ENCODE measurements at places on chromosomes 1 and 21.

GRCh38 chr1:230421481-230421880 is 4.7 kb downstream of the PGBD5 start:
- no peak for DNase-seq

DNA sequence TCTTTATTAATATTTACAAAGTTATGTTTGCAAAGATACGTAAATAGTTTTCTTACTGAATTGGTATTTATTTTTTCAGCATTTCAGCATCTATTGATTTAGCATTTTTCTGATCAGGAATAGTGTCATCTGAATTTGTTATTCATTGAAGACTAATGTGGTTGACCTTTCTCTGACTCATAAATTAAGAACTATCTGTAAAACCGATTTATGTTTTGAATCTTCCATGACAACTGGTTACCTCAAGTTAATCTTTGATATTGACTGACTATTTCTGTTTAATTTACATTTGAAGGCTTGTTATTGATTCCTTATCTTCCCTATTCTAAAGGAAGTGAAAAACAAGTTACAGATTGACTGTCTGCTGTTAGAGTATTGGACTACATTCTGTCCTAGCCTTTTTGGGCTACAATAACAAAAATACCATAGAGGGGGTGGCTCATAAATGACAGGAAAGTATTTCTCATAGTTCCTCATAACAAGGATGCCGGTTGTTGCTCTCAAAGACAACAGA is 1131.4 kb downstream of the PLA2G4A start:
- no peak for DNase-seq

DNA sequence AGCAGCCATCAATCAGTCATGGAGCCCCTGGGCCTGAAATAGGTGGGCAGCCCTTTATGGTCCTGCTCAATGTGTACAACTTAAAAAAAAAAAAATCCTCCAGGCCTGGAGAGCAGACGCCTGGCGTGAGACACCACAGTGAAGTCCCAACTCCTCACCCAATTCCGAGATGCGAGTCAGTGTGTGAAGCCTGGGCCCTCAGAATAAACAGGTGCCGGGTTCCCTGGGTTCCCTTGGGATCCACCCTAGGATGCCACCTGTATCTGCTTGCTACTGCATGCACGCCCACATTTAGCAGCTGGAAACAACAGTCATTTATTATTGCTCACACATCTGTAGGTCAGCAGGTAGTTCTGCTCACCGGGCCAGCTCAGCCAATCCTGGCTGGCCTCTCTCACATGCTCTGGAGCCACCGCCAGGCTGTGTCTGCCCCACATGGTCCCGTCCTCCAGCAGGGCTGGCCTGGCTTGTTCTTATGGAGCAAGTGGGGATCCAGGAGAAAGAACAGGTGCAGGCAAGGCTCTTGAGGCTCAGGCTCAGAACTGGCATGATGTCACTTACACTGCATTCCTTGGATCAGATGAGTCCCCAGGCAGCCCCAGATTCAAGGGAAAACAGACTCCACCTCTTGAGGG is 172.7 kb downstream of the NPHP4 start:
- no peak for DNase-seq

GRCh38 chr1:18989896-18990295 is 33.4 kb upstream of the IFFO2 start:
- no peak for DNase-seq

GRCh38 chr1:242178924-242179708 is 180.2 kb upstream of the MAP1LC3C start:
- peak; percentile 64 for DNase-seq

- DNase-seq, result no peak
These were observed 9.1 kb upstream of the PADI2 start for GRCh38 chr1:17128361-17128760.

DNA sequence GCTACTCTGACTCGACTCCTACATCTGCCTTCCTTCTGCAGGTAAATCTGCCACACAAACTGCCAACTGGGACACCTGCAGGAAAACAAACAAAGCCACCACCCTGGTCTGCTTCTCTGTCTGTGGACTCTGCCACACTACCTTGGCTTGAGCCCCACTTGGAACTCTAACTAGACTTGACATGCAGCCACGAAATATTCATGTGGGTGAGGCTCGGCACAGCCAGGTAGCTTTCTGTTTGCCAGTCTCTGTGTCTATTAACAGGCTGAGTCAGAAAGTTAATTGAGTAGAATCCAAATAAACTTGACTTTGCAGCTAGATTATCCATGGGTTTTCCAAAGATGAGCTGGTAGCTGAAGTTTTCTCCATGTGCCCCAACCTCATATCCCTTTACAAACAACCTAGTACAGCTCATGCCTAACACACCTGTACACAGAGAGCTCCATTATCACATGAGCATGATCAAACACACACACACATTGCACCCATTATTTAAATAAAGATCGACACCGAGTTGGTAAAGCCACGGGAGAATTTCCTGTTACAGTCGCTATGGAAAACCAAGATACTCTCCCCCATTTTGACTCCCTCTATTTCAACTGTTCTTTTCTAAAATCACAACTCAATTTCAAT is 808 bp downstream of the C1orf116 start:
- peak; percentile 38 for DNase-seq

- DNase-seq, result no peak
These were observed 25.5 kb upstream of the C1orf146 start for GRCh38 chr1:92192246-92192645.

GRCh38 chr1:185170291-185170848 is 13.4 kb downstream of the SWT1 start:
- peak; percentile 76 for DNase-seq

- no peak for DNase-seq
These were observed 206.3 kb downstream of the FOXD2 start for GRCh38 chr1:47644212-47644573.

- DNase-seq, result peak; percentile 26
These were observed 782 bp downstream of the CSDE1 start for GRCh38 chr1:114756949-114757454.

DNA sequence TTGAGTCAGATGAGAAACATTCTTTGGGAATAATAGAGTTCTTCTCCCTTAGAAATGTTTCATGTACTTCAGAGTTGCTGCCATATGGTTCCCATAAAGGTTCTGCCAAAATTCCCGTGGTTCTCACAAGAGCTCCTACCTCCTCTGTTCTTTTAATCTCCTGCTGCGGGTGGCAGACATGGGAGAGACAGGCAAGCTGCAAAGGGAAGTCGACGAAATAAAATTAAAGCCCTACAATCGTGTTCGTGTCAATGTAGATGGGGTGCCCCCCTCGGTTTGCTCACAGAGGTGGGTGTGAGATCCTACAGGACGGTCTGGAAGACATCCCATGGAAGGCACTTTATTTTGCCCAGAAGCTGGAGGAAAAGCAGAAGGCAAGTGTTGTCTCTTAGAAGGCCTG is 276.0 kb downstream of the RWDD3 start:
- DNase-seq, result no peak

- peak; percentile 29 for DNase-seq
These were observed 7.1 kb upstream of the TPM3 start for GRCh38 chr1:154198756-154199562.

- DNase-seq, result no peak
These were observed 40.4 kb downstream of the SCYL3 start for GRCh38 chr1:169853341-169853740.

DNA sequence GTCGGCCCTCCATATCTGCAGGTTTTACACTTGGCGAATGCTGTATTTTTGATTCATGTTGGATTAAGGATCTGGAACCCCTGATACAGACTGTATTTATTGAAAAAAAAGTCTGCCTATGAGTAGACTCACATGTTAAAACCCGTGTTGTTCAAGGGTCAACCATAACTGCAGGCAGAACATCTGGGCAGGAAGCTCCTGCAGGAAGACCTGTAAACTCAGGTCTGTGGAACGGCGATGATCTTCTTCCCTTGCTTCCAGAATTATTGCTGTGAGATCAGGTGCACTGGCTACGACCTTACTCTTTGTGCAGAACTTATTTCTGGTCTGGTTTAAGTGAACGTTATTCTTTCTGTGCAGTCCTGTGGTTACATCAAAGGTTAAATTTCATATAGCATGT is 96.6 kb downstream of the DISC1 start:
- DNase-seq, result no peak

GRCh38 chr1:85387781-85388180 is 77.2 kb downstream of the DDAH1 start:
- no peak for DNase-seq

GRCh38 chr1:204894031-204894430 is 23.4 kb downstream of the NFASC start:
- no peak for DNase-seq

GRCh38 chr1:211967704-211968103 is 67.7 kb downstream of the INTS7 start:
- no peak for DNase-seq

DNA sequence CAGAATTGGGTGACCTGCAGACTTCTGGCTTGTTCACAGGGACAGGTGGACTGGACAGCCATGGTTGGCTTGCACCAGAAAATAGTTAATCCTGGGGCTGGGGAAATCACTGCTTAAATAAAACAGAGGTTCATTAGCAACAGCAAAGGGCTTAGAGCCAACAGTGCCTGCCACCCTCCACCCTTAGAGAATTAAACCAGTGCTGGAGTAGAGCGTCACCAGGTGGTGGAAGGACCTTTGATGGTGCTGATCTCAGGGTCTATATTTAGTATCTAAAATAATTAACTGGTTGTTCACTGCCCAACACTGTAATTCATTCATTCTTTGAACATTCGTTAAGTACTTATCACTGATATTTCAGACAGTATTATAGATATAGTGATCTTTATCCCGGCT is 34.7 kb upstream of the PDE9A start:
- DNase-seq, result peak; percentile 53

DNA sequence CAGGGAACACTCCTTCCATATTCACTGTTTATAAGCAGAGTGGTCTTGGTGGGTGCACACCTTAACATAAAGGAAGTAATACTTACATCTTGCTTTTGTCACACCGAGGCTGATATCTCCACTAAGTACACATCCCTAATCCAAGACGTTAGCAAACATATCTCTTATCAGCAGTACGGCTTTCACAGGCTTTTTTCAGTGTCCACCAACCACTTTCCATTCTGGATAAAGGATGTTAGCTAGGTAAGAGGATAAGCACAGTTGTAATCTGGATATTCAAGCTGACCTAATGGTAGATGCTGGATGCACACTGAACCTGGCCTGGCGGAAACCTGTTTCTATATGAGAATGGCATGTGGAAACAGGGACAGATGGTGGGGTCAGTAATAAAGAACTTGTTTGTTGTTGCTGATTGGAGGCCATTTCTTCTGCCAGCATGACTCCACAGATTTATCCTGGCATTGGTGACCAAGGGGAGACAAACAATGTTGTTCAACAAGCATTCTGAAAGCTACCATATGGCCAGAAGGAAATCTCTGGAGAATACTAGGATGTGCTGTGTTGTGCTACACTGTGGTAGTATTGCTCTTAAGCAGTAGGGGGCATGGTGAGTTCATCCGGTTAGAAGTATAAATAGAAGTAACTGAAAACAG is 416.4 kb downstream of the PTBP2 start:
- DNase-seq, result peak; percentile 81

- no peak for DNase-seq
These were observed 102.5 kb upstream of the PTGFR start for GRCh38 chr1:78388275-78388674.

DNA sequence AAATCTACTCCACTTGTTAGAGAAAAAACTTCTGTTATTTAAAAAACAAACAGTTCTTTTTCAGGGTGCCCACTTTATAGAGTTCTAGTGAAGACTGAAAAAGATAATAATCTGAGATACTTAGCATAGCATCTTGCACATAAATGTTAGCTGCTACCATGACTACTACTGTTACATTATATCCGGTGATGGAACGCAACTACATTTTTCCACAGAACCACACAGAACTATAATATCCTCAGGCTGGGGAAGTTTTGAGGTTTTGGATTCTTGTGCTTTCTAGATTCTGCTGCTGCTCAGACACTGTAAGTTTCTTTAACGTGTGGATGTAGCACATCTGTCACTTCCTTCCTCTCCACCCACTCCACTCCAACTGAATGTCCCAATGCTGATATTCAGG is 110.3 kb downstream of the PTPN14 start:
- DNase-seq, result no peak

DNA sequence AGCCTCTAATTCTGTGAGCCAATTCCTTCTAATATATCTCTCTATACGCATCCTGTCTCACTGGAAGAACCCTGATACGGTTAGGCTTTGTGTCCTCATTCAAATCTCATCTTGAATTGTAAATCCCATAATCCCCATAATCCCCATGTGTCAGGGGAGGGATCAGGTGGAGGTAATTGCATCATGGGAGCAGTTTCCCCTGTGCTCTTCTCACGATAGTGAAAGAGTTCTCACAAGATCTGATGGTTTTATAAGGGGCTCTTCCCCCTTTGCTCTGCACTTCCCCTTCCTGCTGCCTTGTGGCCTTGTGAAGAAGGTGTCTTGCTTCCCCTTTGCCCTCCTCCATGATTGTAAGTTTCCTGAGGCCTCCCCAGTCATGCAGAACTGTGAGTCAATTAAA is 116.1 kb downstream of the MRPS6 start:
- no peak for DNase-seq

DNA sequence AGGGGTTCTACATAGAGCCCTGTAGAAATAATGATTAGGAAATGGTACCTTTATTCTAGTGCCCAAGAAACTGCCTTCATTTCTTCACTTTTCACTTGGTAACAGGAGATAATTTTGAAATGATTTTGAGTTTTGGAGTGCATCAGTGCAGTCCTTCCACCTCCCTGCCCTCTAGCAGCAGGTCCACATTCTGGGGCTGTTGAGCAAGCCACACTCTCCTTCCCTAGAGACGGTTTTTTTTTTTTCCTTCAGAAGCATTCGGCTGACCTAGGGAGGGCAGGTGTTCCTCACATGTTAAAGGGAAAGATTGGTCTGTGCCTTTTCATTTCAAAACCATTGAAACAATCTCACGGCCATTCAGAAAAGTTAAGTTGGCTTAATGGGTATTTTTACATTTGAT is 39.8 kb downstream of the SLC37A1 start:
- DNase-seq, result no peak

DNA sequence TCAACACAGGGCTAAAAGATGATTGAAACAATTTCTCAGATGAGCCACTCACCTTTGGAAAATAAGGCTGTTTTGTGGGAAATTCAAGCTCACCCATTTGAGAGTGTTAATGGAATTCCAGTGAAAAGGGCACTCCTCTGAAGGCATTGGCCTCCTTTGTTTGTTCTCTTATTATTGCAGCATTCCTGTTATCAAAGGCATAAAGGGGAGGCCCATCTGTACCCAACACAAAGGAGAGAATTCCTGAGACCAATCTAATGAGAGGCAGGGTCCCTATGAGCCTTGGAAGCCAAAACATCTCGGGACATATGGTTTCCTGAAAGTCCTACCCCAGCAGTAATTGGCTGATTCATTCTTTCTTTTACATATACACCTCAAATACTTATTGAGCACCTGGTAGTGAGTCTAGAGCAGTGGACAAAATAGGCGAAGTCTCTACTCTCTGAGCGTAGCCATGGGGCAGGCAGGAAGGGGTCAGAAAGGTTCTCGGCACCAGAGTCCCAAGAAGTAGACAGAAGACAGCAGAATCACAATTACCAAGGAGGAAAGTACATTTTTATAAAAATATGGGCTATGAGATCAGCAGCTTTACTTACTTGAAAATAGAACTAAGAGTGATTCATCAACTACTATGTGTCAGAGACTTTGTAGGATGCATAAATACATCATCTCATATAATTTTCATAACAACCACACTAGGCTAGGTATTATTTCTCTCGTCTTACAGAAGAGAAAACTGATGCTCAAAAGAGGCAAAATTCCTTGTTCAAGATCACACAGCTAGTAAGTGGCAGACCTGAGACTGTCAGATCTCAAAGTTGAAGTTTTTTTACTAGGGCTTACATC is 218.7 kb downstream of the DAB1 start:
- no peak for DNase-seq
